Osteoblast (primary cell): ENCODE measurements at places on chromosomes 3 and 15. TPM values are rescaled to one million over a fixed set of nuclear protein-coding genes. Genes with fewer than 3 reads are reported as not detected.

The TPRG1 gene
- total RNA-seq: 3.5 and 6.5 TPM in 2 replicates

The MST1R gene
- 0.72 and 1.8 TPM in 2 replicates for total RNA-seq

The CTXN2 gene
- total RNA-seq: not detected in 2 replicates

The ST3GAL6 gene
- 2.2 and 2.7 TPM in 2 replicates for total RNA-seq

The KBTBD13 gene
- total RNA-seq: not detected in 2 replicates

The CORO2B gene
- 10.5 and 14.1 TPM in 2 replicates for total RNA-seq

The NKIRAS1 gene
- 11.9 and 14.7 TPM in 2 replicates for total RNA-seq

The PTX3 gene
- 537 and 689 TPM in 2 replicates for total RNA-seq

The TMEM266 gene
- total RNA-seq: not detected in 2 replicates

The GFM1 gene
- 46.9 and 52.5 TPM in 2 replicates for total RNA-seq

The NR2F2 gene
- 13.0 and 14.5 TPM in 2 replicates for total RNA-seq

The TMC3 gene
- total RNA-seq: not detected in 2 replicates

The PGBD4 gene
- 1.8 and 2.1 TPM in 2 replicates for total RNA-seq

- no peak for DNase-seq
Observed at GRCh38 chr15:89116404-89116803, 28.1 kb downstream of the ABHD2 start.

DNA sequence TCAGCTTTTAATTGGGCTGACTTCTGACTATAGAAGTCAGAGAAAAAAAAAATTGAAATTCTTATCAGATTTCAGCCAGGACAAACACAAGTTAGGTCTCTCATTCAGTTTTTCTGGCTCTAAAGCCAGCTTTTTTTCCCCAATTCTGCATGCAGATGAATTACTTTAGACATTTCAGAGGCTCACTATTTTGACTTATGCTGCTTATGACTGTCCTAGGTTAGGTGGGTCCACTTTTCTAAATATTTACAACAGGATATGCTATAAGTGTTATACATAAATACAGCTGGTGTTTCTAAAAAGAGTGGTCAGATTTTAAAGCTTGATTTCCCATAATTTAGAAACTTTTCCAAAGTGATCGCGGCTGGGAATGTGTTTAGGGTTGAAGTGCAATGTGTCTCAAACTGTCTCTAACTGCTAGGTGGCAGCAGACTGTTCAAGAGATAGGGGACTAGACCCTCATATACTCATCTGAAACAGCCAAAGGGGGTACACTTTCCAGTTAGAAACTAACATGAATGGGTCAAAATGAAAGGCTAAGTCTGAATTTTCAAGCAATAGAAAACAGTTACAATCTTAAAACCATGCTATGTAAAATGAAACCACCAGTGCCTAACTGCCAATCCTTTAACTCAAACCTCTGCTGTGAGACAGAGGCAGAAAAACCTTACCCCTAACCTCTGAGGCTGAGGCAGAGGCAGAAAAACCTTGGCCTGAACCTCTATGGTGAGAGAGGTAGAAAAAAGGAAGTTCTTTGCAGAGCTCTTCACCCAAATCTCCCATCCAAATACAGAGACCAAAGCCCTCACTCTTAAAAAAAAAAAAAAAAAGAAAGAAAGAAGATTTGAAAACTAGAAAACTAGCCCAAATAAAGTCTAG lies 596.0 kb downstream of the NTRK3 start:
- DNase-seq: no peak

DNA sequence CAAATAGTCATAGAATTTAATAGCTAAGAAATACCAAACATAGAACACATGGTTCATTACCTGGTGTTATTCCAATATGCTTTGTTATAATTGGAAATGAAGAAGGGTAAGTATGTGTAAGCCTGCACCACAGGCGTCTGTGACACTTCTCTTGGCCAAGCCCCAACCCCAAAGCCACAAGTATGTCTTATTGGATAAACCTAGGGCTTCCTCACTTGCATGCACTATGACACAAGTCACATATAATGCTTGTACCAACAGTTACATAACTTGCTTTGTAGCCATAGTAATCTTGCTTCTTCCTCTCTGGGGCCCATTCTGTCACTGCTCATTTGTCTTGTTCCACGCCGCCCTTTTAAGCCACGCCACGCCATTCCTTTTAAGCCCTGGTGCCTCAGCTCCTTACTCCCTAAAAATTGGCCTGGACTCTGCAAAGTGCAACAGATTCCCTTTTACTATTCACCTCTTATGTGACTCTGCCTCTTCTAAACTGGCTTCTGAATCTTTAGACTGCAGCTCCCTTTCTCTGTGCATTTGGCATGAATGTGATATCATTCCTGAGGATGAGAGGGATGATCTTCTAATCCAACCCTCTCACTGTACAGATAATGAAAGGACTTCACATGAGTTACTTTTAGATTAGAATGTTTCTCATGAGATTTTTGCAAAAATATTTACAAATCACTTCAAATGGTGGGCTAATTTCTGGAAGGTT lies 48.1 kb upstream of the EPHA3 start:
- peak; percentile 75 for DNase-seq

GRCh38 chr3:132596816-132597433 lies at the start of gene ACKR4:
Gene ACKR4 (plus strand): TSS chr3:132597270. CDS start chr3:132600398, 3,128 bp downstream.
- no peak for DNase-seq

DNA sequence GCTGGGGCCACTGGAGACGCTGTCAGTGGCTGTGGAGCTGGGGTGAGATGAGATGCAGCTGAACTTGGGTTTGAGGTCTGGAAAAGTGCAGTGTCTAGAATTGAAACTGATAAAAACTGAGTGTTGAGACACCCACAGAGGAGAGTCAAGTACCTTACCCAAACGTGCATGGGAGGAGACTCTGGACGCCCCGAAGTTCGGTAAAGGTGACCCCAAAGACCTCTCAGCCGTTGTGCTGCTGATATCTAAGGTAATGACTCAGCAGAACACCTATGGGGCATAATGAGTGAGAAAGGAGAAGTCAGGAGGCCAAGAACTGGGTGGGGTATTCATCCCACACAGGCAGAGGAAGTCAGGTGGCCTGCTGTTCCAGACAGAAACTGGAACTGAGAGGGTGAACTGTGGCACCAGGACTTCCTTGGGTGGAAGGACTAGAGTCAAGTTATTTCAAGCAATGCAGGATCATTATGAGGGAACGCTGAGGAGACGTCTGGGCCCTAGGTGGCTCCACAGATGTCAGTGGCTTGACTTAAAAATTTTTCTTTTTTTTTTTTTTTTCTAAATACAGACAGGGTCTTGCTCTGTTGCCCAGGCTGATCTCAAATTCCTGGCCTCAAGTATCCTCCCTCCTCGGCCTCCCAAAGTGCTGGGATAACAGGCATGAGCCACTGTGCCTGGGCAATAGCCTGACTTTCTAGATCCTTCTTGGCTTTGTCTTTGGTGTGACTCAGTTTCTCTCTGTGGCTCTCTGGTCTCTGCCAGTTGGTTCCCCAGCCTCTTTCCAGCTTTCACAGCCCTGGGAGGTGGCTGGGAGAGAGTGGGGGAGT lies 67.6 kb upstream of the GCNT3 start:
- DNase-seq: no peak

DNA sequence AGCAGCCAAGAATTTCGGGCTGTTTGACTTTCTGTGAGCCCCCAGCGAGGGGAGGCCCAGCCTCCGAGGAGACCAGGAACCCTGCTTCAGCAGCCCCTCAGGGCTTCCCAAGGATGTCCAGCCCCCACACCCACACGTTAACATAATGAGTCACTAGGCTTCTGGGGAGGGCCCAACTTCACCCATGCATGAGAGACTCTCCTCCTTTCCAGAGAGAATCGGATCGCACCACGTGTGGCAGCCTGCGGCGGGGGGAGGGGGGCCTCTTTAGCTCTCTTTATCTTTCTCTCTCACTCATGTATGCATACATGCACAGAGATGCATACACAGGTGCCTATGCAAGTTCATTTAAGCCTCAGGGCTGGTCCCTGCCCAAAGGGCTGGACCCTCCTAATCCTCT lies 3.1 kb upstream of the AP2M1 start:
- DNase-seq: peak; percentile 99

- DNase-seq: no peak
Observed at GRCh38 chr15:26697913-26698312, 75.0 kb downstream of the GABRB3 start.

DNA sequence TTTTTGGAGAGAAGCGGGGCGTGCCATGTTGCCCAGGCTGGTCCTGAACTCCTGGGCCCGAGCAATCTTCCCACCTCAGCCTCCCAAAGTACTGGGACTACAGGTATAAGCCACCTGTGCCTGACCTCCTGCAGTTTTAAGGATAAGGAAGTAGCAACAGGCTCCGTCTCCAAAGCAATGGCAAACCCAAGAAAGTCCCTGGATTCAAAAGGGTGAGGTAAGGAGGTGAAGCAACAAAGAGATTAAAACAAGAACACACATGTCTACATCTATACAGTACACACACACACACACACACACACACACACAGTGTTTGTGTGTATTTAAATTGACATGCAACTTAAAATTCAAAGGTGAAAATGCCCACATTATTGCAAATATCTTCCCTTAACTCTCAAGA lies 58.9 kb downstream of the ABCC5 start:
- DNase-seq: no peak

DNA sequence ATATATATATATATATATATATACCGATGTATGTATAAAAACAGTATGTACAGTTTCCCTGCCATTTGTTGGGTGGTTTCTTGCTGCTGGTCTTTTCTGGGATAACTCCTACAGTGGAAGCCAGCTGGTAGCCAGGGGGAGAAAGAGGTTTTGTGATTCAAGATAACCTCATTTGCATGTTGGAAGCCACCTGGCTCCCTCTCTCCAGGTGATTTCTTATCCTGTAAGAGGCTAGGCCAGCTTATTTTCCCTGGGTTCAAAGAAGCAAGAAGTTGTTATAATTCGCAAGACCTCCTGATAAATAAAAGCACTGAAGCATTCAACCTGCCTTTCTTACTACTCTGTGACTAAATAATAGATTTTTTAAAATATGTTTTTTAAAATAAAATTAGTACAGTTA lies 443.3 kb downstream of the VGLL3 start:
- no peak for DNase-seq

- no peak for DNase-seq
Observed at GRCh38 chr3:126130981-126131745, 47.2 kb upstream of the SLC41A3 start.

DNA sequence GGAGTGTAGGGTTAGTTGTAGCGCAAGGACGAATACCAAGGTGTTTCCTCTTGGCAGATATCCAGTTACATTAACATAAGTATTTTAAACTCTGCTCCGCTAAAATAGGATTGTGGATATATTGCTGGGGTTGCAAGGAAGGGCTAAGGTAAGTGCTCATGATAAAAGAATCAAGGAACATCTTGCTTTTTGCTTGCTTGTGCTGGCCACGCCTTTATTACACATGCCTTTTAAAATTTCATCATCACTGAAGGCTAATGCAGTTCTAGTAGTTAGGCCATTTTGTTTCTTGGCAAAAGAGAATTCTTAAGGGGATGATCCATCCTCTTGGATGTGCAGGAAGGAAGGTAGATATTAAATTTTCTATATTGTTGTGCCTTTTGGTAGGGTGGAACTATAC lies 415.6 kb upstream of the TPM1 start:
- DNase-seq: no peak

DNA sequence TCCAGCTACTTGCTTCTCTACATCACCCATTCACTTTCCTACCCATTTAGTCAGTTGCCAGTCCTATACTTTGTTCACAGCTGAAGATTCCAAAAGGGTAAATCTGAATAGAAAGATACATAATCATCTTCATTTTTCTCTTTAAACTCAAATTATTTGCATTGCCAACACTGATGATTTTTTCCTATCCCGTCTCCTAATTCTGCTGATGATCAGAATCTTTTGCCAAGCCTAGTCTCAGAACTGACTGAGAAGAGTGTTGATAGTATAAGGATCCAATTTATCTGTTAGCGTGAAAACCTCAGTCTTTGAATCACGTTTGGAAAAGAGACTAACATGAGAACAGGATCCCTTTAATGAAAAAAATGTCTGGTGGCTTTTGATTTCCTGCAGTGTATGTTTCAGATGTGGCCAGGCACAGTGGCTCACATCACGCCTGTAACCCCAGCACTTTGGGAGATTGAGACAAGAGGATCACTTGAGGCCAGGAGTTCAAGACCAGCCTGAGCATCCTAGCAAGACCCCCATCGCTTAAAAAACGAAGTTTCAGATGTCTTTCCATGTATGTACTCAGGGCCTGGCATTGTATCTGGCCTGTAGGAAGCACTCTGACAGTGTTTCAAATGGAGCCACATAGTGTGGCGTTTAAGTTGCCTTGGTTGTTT lies 169.4 kb downstream of the KLHL25 start:
- no peak for DNase-seq

DNA sequence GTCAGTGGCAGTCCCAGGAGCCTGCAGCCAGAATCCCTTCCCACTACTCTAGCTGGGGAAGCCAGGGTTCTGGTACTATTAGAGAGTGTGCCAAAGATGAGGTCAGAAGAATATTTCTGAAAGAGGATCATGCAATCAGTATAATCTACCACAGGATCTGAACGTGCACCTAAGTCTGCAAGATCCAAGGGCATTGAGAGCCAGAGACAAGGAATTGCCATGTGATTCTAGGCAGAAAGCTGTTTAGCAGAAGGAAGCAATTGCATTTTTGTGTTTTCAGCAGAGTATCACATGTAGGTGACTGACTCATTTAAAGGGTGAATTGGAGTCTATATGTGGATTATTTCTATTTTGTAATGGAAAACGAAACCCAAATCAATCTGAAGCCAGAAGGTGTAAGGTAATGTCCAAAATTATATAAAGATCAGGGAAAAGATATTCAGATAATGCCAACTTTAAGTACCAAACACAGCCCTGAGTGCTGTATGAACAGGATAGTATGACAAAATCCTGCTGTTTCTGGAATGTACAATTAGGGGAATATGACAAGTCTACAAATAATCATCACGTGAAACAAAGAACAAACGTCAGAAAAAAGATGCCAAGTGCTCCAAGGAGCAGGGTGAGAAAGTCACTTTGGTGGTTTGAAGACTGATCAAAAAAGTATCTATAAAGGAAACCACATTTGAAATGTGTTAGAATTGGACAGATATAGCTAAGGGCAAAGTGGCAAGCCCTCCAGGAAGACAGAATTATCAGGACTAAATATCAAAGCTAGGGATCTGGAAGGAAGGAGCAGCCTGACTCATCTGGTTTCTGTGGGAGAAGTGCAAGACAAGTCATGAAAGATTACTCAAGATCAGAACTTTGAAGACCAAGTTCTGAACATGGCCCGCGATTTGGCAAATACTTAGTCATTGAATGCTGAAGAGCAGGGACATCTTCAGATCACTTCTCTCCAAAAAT lies 1036.6 kb downstream of the NTRK3 start:
- peak; percentile 57 for DNase-seq

GRCh38 chr15:66795851-66796250 lies 93.8 kb downstream of the SMAD6 start:
- DNase-seq: no peak

- no peak for DNase-seq
Observed at GRCh38 chr3:5229414-5229813, 41.9 kb downstream of the EDEM1 start.

GRCh38 chr15:100667405-100668347 lies 65.3 kb downstream of the ASB7 start:
- DNase-seq: peak; percentile 68

GRCh38 chr3:124385996-124386395 lies 344.3 kb upstream of the UMPS start:
- DNase-seq: no peak

GRCh38 chr3:172062761-172063160 lies 23.4 kb downstream of the FNDC3B start:
- no peak for DNase-seq
